ENCODE measurements at places on chromosomes 1 and 21.

DNA sequence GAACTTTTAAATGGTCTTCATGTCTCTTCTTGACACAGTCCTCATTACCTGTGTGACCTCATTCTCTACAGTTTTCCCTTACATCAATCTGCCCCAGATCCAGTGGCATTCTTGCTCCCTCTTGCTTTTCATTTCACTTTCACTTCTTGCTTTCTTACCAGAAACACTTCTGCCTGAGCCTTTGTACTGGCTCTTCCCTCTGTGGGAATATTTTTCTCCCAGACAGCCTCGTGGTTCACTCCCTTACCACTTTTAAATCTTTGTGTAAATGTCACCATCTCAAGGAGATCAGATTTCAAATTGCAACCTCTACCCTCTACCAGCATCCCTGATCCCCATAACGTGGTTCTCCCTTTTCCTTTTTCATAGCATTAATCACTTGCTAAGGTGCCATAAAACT, 73.2 kb downstream of the DISC1 start:
- DNase-seq: no peak

DNA sequence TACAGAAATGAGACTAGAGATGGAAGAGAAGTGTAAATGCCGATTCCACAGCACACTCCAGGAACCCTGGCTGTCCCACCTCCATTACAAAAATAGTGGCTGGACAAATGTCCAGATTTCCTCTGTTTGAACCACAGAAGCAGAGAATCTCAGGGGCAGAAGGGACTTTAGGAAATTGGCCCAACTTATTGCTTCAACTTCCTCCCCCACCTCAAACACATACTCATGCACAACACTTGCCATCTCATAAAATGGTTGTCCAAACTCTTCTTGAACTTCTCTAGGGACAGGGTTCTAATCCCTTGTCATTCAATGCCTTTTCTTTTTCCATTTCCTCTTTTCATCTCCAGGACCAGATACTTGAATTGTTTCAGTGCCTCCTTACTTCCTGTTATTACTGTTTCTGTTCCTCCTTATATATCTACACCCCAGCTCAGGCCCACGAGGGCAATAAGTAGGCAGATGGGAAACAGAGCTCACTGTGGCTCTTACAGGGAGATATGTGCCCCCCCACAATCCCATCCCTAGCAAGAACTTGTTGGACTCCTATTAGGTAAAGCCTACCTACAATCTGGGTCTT, 8.5 kb upstream of the B4GALT3 start:
- no peak for DNase-seq

DNA sequence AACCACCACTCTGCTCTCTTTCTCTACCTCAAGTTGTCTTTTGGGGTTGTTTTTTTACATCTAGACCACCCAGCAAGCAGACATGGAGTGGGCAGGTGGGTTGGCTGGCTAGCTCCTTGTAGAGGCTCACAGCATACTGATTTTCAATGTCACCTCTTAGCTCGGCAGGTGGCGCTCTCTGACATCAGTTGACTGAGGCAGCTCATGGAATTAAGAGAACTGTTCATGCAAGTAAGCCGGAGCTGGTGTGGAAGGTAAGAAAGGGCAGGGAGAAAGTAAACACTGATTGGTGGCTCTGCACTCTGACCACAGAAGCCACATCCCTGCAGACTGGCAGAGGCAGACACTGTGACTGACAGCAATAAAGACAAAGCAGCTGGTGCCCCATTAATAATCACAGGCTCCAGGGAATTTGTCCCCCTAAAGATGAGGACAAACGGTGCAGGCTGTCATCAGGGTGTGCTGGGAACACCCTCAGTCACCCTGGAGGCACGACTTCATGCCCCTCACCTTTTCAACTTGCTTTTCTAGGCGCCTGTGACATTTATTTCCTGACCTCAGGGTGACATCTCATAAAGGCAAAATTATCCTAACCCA, 226.8 kb downstream of the LMX1A start:
- DNase-seq: peak; percentile 54

DNA sequence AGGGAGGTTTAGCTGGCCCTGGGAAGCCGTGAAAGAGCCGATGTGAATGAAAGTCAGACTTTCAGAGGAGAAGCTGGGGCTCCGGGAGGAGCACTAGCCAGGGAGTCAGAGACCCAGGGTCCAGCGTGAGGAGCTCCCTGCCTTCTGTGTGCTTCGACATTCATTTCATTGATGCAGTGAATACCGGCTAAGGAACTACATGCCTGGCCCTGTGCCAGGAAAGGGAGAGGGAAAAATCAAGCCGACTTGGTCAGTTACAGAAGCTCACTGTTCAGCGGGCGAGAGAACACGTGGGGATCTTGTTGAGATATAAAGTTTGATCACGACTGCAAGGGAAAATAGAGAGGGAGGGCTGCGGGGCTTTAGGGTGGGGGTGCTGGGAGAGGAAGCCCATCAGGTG, 76.7 kb upstream of the RUNX3 start:
- DNase-seq: no peak

- peak; percentile 14 for DNase-seq
Observed at GRCh38 chr1:162070094-162070748, 730 bp downstream of the NOS1AP start.

DNA sequence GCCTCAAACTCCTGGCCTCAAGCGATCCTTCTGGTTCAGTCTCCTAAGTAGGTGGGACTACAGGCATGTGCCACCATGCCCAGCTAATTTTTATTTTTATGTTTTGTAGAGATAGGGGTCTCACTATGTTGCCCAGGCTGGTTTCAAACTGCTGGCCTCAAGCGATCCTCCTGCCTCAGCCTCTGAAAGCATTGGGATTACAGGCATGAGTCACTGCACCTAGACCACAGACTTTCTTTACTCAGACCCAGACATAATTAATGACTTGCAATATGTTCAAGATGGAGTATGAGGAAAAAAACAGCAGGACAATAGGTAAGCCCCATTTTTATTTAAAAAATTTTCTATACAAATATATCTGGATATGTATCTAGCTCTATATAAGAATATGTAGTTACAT, 13.2 kb downstream of the KANK4 start:
- DNase-seq: no peak

DNA sequence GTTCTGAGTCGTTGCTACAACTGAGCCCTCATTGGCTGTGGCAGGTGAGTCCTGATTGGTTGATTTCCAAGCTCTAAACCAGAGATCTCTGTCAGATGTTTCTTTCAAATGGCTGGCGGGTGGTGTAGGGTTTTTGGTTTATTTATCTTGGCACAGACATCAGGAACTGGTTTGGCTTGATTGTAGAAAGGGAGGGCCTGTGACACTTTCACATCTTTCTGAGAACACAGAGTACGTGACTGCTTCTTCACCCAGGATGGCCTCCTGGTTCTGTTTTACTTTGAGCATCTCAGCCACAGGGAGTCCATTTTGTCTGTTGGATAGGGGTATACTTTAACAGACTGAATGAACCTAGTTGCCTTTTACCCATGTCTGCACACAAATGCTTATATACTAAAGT, 89.4 kb upstream of the GPR52 start:
- no peak for DNase-seq

GRCh38 chr1:171438441-171438840, 46.9 kb upstream of the PRRC2C start:
- DNase-seq: peak; percentile 99

GRCh38 chr21:15414057-15414456, 315.7 kb upstream of the USP25 start:
- DNase-seq: no peak

- DNase-seq: no peak
Observed at GRCh38 chr21:40947713-40948112, 100.8 kb upstream of the DSCAM start.

DNA sequence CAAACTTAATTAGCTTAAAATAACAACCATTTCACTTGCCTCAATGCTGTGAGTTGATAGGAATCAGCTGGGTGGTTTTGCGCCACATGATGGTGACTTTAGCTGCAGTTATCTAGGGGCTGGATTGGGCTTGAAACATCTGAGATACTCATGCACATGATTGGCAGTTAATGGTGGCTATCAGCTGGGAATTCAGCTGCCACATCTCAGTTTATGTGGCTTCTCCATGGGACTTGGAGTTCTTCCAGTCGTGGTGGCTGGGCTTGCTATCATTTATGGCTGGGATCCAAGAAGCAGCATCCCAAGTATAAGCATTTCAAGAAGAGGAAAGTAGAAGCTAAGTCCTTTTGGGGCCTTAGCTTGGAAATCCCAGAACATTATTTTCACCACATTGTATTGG, 36.4 kb downstream of the PDC start:
- no peak for DNase-seq

DNA sequence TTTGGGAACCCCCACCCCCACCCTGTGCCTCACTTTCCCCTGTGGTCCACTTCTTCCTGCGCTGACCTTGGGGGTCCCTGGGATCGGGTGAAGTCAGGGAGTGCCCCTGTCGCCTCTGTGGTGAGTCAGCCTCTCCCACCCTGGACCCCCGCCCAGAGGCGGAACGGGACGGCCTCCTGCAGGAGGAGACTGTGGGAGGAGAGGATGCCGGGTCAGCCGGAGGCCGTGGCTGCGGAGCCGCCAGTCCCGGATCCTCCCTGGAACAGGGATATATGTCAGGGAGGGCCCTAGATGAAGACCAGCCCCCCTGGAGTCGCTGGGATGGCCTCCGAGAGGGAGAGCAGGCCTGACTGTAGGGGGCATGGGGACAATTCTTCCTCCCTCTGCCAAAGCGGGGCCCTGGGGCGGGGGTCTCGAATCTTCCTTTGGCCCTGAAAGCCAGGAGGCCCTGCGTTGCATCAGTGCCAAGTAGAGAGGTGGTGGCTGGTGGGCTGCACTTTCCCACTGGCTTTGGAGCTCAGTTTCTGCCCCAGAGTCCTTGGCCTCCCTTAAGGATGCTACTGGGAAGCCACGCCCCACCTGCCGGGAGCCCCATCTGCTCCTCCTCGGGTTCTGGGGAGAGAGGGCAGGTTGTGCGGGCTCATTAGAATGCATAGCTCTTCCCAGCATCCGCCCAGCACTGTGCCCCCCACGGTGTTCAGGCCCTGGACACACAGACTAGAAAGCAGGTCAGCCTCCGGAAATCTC, 930 bp downstream of the ARHGEF10L start:
- DNase-seq: peak; percentile 45

GRCh38 chr1:35661474-35661795, 20.1 kb upstream of the PSMB2 start:
- no peak for DNase-seq

GRCh38 chr21:41536076-41536826, 28.3 kb upstream of the TMPRSS2 start:
- no peak for DNase-seq

GRCh38 chr1:33468011-33468410, 4.4 kb upstream of the ZSCAN20 start:
- DNase-seq: no peak

- no peak for DNase-seq
Observed at GRCh38 chr21:36535618-36536241, 55.8 kb upstream of the CLDN14 start.

- peak; percentile 76 for DNase-seq
Observed at GRCh38 chr1:176897350-176898236, 266.9 kb downstream of the ASTN1 start.

DNA sequence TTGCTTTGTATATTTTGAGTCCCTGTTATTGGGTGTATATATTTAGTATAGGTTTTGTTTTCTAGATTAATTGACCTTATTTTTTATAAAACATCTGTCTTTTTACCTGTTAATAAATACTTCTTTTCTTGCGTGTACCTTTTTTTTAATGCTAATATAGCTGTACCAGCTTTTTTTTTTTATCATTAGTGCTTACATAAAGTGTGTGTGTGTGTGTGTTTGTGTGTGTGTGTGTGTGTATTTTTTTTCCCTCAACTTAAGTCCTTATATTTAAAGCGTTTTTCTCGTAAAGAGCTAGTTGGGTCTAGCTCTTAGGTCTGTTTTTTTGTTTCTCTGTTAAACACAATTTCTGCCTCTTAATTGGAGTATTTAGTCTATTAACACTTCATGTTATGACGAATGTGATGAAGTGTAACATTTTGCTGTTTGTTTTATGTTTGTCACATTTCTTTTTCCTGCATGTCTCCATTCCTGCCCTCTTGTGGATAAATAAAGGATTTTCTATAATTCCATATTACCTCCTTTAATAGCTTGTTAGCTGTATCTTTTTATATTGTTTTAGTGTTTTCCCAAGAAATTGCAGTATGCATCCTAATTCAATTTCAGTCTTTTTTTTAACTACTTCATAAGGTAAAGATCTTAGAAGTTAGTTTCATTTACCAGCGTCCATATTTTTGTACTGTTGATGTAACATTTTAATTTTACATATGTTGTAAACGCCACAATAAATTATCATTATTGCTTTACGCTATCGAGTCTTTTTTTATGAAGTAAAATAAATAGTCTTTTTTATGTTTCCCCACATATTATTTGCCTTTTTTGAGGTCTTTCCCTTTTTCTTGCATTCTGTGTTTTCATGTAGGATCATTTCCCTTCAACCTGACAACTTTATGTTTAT, 4.3 kb downstream of the PRMT2 start:
- peak; percentile 56 for DNase-seq

DNA sequence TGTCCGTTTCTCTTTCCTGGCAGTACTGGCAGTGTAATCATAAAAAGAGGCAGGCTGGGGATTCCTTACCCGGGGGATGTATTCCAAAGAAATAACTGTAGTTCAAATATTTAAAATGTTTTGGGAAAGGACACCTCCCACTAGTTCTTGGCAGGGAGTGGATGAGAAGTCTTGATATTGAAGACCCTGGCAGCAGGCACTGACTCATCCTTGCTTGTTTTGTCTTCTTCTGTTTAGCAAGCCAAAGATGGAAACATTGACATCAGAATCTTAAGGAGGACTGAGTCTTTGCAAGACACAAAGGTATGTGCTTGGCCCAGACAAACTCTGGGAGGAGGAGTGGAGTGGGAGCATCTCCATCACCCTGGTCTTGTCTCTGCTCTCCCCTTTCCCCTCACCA, 639 bp downstream of the IL20 start:
- no peak for DNase-seq

- DNase-seq: no peak
Observed at GRCh38 chr1:38117444-38117887, 70.9 kb upstream of the POU3F1 start.

DNA sequence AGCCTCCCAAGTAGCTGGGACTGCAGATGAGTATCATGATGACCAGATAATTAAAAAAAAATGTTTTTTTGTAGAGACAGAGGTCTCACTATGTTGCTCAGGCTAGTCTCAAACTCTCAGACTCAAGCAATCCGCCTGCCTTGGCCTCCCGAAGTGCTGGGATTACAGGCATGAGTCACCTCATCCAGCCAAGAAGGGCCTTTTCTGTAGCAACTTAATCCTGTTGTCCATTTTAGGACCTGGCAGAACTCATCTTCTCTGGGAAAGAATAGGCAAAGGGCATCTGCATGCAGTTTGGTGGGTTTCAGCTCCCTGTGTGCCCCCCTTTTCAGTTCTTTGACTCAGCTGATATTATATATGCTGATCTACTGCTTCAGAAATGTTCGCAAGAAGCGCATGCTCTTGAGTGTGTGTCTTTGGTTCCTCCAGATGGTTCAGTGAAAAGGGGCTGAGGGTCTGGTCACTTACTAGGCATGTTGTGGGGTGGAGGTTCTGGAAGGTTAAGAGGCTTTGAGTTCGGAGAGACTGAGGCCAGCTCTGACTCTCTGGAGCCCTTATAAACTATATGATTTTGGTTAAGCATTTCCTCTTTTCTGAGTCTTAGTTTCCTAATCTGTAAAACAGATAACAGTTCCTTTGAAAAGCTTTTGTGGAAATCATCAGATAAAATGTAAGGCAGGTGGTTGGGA, 19.4 kb upstream of the SRSF4 start:
- DNase-seq: no peak
